ENCODE measurements at places on chromosomes 3 and 15. TPM values are rescaled to one million over a fixed set of nuclear protein-coding genes. Genes with fewer than 3 reads are reported as not detected.

SCAANT1 gene
- total RNA-seq = not detected

FAM3D gene
- not detected for total RNA-seq

POPDC2 gene
- 0.39 TPM for total RNA-seq

DUOX1 gene
- 17.8 TPM for total RNA-seq

TRIM69 gene
- 10.2 TPM for total RNA-seq

TRANK1 gene
- 1.9 TPM for total RNA-seq

DNA sequence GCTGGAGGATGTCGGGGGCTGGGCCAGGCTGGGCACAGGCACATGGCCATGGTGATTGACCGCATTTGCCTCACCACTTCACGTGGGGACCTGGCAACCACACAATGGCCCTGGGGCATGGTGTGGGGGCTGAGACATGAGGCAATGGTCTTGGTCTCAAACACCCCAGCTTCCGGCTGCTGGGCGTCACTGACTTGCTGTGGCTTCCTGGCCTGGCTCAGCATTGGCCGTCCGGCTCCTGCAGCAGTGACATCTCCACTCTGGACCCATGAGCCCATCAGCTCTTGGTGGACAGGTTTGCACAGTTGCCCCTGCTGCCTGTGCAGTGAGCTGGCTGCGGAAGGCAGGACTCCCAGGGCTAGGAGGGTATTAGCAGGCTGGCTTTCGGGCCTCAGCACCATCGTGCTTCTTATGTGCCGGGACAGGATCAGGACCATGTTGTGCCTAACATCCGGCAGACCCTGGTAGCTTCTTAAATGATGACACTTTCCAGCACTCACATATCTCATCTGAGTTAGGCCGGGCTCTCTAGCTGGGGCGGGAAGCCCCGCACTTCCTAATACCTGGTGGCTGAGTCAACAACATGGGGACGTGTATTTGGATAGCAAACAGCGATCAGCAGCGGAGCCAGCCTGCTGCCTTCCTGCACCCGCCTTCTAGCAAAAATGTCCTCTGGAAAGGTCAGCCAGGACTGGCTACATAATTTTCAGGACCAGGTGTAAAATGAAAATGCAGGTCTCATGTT lies 34.1 kb downstream of the ZNF710 start:
- DNase-seq = peak; percentile 79

GRCh38 chr15:89349206-89349558 lies 14.6 kb upstream of the POLG start:
- DNase-seq = no peak

DNA sequence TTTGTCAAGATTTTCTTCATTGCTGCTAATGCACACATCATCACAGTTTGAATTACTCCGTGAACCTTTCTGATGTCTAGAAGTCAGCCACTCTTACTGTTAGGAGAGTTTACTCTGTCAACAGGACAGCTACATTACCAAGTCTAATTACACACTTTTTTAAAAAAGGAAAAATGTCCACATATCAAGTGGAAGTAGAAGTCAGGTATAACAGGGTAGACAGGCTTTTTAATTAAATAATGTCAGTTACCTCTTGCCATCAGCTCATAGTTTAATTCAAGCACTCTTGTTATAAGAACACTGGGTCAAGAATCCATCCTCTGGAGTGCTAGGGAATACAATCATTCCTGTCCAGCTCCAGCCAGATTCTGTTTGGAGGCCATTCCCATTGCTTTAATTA lies 232.8 kb downstream of the TAFA4 start:
- no peak for DNase-seq

DNA sequence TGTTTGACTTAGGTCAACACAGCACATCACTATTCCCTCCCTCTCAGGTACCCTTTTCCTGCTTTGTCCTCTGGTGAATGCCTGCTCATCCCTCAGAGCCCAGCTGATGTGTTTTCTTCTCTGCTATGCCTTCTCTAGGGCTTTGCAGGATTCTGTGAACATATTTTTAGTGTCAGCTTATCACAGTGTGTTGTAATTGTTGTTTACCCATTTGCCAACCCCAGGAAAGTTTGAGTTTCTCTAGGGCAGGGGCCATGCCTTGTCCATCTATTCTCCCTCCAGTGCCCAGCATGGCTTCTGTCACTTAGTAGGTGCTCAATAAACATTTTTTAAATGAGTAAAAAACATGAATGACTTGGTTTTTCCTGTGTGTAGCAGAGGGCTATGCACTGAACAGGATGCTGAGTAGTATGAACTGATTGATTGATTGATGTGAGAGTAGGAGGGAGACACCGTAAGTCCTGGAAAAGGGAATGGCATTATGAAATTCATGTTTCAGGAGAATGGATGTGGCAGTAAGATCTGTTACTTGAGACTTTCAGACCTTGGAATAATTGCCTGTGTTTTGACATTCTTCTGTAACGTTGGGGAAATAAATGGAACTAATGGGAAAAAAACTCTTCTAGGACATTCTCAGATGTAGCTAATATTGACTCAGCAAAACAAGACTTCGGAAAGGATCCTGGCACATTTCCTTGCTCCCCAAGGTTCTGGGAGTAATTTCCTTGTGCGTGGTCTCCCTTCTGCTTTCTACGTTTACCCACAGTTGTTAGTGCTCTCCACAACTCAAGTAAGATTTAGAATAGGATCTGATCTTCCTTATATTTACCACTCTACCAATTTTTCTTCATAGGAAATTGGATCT lies 267.3 kb upstream of the TBL1XR1 start:
- no peak for DNase-seq

- DNase-seq = no peak
Measured at GRCh38 chr3:146431240-146431639, 38.1 kb downstream of the PLSCR2 start.

DNA sequence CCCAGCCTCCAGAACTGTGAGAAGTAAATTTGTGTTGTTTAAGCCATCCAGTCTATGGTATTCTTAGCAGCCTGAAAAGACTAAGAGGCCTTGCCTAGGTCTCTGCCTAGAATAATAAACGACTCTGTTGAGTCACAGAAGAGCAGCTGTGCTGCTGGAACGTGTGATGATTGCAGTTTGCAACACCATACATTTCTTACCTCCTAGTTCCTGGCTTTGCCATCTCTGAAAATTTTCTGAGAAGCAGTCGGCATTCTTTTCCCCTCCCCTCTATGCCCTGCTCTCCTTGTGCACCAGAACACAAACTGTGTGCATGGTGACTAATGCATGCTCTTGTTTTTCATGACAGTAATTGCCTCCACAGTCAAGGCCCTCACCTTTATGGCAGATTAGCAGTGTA lies 301.3 kb downstream of the IL20RB start:
- DNase-seq = no peak

DNA sequence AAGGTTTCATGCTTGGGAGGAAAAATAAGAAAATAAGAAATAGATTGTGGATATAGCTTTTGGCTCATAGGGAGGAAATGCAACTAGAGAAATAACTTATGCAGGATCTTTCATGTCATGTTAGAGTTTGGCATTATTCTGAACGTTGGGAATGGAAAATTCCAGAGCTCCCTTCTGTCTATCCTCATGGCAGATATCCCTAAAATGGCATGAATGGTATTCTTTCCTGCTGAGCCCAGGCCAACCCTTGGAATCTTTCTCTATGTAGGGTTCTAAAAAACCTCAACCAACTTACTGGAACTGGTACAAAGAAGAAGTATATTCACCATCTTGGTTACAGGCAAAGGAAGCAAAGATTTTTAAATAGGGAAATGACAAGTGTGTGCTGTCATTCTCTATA lies 212.5 kb downstream of the CHST2 start:
- no peak for DNase-seq

GRCh38 chr3:46228260-46229242 lies 13.7 kb upstream of the CCR3 start:
- DNase-seq = peak; percentile 77

DNA sequence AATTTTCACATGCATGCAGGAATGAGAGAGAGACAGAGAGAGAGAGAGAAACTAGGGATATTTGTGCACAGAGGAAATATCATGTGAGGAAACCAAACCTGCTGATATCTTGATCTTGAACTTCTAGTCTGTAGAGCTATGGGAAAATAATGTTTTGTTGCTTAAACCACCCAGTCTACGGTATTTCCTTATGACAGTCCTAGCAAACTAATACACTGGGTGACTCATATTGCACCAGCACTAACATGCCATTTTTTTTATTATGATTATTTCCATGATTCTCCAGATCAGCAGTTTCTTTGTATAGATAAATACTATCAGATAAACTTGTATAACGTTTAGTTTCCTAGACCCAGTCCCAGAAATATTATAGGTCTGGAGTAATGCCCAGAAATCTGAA lies 1259.0 kb downstream of the ZPLD1 start:
- DNase-seq = peak; percentile 39

DNA sequence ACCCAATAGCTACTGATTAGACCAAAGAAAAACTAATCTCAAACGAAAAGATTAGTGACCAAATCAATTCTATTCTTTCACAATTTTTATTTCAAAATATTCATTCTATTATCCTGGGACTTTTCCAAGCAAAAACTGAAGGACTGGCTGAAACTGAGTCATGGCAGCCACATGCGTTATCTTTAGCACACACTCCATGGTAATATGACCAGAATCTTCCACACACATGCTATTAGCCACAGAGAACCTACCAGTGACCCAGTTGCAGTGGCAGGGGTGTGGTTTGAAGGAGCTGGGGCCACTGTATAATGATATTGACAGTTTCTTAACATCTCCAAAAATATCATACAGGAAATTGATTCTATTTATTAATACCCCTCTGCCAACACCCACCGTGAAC lies 154.8 kb upstream of the ABI3BP start:
- DNase-seq = no peak

DNA sequence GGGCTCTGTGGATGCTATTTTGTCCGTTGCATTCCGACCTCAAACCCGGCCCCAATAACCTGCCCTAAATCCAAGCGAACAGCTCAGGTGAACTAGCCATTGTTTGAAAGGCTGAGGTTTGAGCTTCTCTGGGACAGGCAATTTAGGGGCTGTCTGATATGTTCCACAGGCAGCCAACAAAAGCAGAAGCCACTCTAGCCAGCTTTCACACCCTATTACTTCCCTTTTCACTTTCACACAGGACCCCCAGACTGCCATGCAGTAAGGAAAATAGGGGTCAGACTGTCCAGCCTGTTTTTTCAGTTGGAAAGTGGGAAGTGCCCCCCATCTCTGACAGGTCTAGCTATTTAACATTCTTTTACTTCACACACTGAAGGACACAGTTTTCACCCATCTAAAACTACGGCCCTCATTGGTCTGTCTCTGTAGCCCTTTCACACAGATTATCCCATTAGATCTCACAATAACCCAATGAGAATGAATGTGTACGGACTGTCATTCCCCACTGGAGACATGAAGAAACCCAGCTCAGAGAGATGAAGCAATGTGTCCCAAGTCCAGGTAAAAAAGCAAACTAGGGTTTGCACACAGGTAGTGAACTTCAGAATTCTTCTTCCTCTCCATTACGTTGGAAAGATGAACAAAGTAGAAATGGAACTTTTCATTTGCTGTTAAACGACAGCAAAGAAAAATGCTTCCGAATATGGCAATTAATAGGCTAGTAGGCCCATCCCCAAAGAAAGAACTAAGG lies 1.9 kb downstream of the CCDC12 start:
- no peak for DNase-seq

DNA sequence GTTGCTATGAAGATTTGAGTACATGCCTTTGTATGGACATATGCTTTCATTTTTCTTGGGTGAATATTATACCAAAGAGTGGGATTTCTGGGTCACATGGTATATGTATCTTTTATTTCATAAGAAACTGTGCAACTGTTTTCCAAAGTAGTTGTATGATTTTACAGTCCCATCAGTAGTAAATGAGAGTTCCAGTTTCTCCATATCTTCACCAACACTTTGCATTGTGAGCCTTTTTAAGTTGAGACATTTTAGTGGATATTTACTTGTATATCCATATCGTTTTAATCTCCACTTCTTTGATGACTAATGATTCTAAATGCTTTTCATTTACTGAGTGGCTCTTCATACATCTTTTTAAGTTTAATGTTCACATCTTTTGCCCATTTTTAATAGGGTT lies 20.3 kb downstream of the MEF2A start:
- no peak for DNase-seq

DNA sequence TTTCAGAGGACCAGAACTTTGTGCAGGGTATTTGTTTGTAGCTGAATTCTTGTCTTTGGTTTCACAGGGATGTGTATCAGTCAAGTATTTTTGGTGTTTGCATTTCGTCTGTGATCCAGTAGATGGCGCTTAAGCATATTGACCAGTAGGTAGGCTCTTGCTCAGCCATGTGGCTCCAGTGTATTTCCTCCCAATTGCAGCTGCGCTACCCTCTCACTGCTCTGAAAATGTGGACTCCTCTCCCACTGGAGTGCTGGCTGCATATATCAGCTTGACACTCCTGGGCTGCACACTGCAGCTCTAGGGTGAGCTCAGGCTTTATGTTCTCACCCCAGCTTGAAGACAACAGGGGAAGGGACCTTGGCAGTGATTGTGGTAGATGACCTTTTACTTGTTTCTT lies 1264.3 kb upstream of the ALCAM start:
- DNase-seq = peak; percentile 13

DNA sequence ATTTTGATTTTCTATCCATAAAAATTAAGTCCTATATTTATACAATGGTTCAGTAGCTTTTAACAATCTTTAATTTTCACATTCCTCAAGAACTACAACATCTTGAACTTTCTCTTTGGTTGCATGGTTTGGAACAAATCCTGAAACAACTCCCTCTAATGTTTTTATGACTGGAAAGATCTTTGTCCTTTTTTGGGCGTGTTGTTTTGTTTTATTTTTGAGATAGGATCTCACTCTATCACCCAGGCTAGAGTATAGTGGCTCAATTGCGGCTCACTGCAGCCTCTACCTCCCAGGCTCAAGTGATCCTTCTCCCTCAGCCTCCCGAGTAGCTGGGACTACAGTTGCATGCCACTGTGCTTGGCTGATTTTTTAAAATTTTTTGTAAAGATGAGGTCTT lies 4.0 kb downstream of the STX19 start:
- DNase-seq = no peak

DNA sequence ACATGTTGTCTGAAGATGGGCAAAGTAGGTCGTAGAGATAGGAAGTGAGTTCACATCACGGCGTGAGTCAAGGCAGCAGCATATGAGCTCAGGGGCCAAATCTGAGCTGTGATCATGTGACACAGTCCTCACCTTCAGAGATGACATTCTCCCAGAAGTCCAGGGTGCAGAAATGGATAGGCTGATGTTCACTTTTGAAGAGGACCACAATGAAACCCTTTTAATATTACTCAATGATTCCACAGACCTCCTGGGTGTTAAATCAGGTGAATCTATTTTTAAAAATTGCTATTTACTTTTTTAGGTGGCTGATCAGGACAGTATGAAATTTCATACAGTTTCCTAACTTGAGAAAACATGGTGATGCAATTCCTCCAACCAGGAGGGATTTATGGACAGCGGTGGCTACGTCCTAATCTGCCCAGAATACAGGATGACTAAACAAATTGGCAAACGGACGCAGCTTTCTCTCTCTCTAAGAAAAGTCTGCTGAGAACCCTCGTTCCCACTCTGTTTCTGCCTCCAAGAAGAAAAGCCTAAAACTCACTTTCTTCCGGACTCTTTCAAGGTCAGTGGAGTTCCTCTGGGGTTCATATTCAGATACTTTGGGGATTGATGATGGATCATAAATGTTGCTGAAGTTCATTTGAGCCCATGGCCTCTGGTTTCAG lies 34.4 kb downstream of the B3GNT5 start:
- no peak for DNase-seq
